ENCODE measurements at places on chromosomes 2 and 18.

DNA sequence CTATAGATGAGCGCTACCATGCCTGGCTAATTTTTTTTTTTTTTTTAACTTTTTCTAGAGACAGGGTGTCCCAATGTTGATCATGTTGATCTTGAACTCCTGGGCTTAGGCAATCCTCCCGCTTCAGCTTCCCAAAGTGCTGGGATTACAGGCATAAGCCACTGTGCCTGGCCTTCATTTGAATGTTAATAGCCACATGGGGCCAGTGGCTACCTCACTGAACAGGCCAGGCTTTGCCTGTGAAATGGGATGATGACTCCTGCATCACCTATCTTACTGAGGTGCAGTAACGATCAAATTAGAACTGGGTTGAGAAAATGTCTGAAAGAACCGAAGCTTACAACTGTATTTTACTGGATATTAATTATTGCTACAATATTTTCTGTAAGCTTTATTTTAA, 278.7 kb downstream of the TCF4 start:
- no peak for DNase-seq

- no peak for DNase-seq
These were observed 78.1 kb downstream of the SPHKAP start for GRCh38 chr2:228103379-228103778.

DNA sequence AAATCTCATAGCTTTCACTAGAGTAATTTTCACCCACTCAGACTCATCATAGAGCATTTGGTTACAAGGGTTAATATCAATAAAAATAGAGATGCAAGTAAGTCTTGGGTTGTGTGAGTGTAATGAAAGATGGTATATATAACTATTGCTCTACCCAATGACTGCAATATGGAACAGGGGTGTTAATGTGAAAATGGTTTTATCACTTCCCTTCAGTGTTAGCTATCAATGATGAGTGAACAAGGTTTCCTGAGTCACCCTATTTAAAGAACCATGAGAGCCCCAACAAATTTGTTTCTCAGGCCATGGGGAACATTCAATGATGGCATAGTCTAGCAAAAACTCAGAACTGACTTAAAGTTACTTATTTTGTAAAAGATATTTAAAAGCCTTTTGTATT, 1133.6 kb upstream of the ZEB2 start:
- DNase-seq, result no peak

DNA sequence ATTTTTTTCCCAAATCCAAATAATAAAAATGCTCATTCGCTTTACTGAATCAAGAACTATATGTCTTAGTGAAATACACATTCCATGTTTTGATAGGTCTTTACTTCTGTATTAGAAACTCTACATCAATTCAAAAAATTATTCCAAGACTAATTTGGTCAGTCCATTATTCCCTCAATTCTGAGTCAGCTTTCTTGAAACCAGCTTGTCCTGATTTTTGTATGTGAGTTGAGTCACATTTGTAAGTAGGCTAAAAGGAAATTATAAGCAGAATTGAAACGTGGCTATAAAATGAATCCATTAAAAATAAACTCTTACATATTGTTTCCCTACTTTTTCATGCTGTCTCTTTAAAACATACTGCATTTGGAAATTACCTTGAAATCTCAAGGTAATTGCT, 113.0 kb downstream of the DNER start:
- no peak for DNase-seq

Data from MV-4-11 (cell line).